ENCODE measurements at places on chromosomes 6 and 20.

DNA sequence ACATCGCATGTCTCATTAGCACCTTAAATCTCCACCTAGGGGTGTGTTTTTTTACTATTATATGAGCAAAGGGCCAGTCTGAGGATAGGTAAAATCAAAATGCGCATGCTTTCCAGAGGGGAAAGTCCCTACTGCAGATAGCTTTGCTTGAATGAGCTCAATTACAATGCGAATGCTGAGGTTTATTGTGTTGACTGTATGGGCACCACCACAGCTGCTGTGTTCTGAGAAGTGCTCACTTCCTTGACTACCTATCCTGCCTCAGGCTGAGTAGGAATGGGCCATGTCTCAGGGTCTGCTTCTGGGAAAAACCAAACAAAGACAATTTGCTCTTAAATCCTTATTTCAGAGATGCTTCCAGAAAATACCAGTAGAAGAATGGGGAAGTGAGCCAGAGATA is 36.6 kb downstream of the MOCS1 start:
- DNase-seq: no peak

DNA sequence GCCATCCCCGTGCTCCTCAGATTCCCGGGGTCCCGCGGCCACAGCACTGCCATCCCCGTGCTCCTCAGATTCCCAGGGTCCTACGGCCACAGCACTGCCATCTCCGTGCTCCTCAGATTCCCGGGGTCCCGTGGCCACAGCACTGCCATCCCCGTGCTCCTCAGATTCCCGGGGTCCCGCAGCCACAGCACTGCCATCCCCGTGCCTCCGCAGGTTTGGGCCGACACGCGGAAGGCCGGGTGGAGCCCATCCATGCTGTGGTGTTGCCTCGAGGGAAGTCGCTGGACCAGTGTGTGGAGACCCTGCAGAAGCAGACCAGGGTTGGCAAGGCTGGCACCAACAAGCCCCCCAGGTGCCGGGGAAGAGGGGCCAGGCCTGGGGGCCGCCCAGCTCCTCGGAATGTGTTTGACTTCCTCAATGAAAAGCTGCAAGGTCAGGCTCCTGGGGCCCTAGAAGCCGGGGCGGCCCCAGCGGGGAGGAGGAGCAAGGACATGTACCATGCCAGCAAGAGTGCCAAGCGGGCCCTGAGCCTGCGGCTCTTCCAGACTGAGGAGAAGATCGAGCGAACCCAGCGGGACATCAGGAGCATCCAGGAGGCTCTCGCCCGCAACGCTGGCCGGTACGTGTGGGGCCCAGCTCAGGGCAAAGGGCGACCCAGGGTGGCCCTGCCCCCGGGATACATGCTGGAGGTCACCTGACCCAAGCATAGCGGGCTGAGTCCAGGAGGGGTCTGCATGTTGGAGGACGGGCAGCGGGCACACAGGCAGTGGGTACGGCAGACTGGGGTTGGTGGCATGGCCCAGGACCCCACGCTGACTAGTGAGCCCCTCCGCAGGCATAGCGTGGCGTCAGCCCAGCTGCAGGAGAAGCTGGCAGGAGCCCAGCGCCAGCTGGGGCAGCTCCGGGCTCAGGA is 1.3 kb upstream of the LIME1 start:
- no peak for DNase-seq

GRCh38 chr20:63084563-63084927 is 77.8 kb upstream of the BHLHE23 start:
- no peak for DNase-seq

GRCh38 chr6:147287869-147288271 is 83.7 kb downstream of the STXBP5 start:
- peak; percentile 61 for DNase-seq

DNA sequence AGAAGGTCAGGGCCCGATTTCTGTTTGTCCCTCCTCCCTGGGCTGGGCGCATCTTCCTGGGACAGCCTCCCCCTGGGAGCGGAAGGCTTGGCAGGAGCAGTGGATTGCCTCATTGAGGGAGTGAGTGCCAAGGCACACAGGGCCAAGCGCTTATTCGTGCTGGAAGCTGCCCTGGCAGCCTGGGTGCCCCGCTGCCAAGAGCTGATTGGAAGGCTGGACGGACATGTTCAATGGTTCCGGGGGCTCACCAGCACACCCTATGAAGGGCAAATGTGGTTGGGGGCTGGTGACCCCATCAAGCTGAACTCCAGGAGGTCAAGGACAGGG is 10.3 kb upstream of the ZNF831 start:
- no peak for DNase-seq

- no peak for DNase-seq
Measured at GRCh38 chr20:35912881-35913280, 41.4 kb downstream of the SCAND1 start.

DNA sequence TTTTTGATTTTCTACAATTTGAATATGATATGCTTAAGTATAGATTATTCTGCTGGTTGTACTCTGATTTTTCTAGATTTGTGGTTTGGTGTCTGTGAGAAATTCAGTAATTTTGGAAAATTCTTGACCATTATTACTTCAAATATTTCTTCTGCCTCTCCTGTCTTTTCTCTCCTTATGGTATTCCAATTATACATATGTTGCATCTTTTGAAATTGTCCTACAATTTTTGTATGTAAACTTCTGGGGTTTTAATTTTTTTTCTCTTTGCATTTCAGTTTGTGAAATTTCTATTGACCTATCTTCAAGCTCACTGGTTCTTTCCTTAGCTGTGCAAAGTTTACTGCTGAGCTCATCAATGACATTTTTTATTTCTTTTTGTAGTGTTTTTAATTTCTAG is 534.4 kb upstream of the SLC35B3 start:
- no peak for DNase-seq

DNA sequence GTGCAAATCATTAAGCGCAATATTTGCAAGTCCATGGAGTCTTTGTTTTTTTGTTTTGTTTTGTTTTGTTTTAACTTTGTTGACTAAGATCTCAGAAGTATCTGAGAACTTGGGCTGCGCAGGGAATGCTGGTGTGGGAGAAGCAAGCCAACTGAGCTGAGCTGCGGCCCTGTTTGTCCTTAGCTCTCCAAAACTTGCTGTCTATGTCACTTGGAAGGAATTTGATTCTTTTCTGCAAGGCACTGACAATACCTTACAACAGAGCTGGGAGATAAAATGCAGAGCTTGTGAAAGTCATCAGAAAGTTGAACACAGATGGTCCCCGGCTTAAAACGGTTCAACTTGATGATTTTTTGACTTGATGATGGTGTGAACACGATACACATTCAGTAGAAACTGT is 5.4 kb downstream of the SLC22A23 start:
- no peak for DNase-seq

DNA sequence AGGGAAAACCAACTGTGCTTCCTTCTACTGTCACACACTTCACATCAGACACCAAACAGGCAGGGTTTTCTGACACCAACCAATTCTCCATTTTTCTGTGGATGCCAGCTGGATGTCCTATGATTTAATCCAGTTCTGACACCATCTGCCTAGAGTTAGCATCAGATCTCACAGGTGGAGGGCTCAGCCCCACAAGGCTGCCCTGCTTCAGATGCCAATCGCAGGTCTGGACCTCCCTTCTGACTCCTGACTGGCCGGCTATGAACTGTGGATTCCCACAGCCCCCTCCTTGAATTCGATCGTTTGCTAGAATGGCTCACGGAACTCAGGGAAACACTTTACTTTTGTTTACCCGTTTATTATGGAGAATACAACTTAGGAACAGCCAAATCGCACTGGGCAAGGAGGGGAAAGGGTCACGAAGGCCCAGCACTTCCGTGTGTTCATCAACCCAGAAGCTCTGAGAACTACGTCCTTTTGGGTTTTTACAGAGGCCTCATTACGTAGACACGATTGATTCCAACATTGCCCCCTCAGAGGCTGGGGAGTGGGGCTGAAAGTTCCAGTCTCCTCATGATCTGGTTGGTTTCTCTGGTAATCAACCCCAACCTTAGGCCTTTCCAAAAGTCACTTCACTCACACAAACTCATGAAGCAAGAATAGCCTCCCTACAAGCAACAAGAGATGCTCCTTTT is 25.4 kb upstream of the MAS1 start:
- no peak for DNase-seq

GRCh38 chr6:156928126-156928525 is 150.9 kb downstream of the ARID1B start:
- DNase-seq: no peak

All from amniotic epithelial cell (primary cell).